ENCODE measurements at places on chromosomes 16 and 17.
A peak's percentile ranks its signal among the peaks of the same experiment; 100 is the strongest.

- no peak for DNase-seq
Observed at GRCh38 chr16:52436339-52437276, 110.3 kb downstream of the TOX3 start.

DNA sequence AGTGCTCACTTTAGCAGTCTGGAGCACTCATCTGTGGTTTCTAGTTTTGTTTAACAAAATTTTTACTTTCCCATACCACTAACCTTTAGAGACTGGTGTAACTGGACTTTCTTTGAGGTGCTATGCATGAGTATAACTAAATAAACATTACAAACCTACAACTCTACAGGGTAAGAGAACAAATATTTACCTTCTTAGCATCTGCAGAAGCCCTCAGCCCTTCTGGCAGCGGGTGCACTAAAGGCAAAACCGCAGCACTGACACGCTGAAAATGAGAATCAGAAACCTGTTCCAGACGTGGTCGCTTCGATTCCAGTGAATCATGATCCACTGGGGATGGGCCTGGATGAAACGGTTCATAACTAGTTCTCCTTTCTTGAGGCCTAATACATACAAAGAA is 43.7 kb downstream of the NCOR1 start:
- DNase-seq = no peak

- peak; percentile 3 for DNase-seq
Observed at GRCh38 chr17:45948881-45949624, 50.0 kb upstream of the STH start.

- DNase-seq = no peak
Observed at GRCh38 chr16:56263711-56264608, 72.7 kb downstream of the GNAO1 start.

GRCh38 chr17:80101946-80102663 is 724 bp downstream of the GAA start:
- DNase-seq = no peak

DNA sequence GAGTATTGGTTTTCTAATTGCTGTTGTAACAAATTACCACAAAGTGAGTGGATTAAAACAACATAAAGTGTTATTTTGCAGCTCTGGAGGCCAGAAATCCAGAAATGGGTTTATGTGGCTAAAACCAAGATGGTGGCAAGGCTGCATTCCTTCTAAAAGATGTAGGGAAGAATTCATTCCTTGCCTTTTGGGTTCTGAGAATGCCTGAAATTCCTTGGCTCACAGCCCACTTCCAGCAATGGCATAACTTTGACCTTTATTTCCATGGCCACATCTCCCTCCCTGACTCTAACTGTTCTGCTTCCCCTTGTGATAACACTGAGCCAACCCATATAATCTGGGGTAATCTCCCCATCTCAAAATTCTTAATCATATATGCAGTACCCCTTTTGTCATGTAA is 269.6 kb upstream of the RPL38 start:
- DNase-seq = no peak

DNA sequence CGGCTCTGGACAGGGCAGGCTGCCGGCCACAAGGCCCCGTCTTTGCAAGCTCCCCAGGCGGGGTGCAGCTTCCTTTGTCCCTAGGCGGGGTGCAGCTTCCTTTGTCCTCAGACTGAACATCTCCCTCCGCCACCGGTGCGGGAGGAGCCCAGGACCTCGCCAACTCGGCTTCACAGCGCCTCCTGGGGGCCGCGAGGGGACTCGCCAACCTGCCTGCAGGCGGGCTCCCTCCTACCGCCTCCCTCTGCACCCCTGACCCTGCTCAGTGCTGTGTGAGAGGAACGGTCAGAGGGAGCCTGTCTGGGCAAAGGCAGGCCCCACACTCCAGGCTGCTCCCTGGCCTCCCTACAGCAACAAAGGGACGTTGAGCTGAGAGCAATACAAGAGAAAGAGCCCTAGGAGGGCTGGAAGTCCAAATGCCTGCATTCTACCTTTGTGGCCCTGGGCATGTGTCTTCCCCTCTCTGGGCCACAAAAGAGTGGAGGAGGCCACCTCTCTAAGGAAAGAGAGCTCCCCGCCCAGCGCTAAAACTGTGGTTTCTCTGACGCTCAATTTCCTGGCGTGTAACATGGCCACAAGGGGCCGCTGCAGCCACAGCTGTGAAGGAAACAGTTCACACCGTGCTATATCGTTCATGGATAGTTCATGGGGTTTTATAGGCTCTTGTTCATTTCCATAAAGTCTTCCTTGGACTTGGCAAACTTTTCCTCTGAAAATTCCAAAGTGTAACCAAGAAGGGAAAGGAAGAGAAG is 20.9 kb upstream of the KRT19 start:
- DNase-seq = peak; percentile 70

- no peak for DNase-seq
Observed at GRCh38 chr17:2545393-2545792, 33.7 kb upstream of the METTL16 start.

Data from stimulated activated CD4-positive, alpha-beta T cell treated with anti-CD3 and anti-CD28 coated beads, TNF-alpha, amount 100 ng/mL, for 1 hour (primary cell).